H1 (cell line): ENCODE measurements at places on chromosomes 11 and 22.

DNA sequence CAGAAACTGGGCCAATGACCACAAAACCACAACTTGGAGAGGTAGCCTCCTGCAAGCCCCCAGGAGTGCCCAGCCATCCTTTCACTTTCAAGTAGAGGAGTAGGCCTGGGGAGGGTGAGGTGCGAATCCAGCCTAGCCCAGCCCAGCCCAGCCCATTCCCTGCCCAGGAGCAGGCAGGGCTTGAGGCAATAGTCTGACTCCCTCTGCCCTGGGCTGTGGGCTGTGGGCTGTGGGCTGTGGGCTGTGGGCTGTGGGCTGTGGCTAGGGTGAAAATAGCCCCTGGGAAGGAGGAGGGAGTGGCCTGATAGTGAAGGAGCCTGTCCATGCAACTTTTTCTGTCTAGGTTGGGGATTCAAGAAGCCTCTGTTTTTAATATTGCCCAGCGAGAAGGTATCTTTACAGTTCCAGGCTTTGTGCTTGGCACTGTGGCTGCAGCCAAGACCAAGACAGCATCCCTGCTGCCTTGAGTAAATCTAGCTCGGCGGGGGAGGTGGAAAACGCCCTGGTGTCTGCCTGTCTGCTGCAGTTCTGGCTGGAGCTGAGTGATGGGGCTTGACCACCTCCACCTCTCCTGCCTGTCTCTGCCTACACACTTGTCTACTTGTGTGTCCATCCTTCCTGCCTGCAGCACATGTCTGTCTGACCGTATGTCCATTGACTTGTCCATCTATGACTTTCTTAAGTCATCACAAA, 40.7 kb downstream of the LMO1 start:
- no peak for DNase-seq

- no peak for DNase-seq
These were observed 70.7 kb upstream of the GRK3 start for GRCh38 chr22:25493794-25494193.

DNA sequence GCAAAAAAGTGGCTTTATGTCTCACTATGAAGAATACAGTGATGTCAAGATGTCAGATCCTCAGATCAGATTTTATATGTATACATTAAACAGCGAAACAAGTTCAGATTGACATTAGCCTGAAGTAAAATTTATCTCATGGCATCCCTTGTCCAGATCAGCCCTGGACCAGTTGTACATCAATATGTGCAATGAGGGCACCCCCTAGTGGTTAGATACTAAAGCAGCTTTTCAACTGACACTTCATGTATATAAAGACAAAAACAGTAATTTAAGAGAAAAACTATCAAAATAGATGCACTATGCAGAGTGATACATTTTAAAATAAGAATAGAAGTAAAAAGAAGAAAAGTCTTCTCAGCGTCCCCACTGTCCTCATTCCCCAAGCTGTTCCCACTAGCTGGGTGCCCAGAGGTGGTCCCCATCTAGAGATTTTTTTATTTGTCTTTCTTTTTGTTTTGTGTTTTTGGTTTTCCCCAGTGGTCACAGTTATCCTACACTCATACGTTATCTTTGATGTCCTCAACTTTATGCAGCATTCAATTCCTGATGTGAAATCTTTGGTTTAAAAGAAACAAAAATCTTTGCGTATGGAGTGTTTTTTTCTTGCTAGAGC, 2193.4 kb upstream of the RAG2 start:
- peak; percentile 5 for DNase-seq

- DNase-seq: no peak
These were observed 8.4 kb downstream of the BLID start for GRCh38 chr11:122107566-122107965.

DNA sequence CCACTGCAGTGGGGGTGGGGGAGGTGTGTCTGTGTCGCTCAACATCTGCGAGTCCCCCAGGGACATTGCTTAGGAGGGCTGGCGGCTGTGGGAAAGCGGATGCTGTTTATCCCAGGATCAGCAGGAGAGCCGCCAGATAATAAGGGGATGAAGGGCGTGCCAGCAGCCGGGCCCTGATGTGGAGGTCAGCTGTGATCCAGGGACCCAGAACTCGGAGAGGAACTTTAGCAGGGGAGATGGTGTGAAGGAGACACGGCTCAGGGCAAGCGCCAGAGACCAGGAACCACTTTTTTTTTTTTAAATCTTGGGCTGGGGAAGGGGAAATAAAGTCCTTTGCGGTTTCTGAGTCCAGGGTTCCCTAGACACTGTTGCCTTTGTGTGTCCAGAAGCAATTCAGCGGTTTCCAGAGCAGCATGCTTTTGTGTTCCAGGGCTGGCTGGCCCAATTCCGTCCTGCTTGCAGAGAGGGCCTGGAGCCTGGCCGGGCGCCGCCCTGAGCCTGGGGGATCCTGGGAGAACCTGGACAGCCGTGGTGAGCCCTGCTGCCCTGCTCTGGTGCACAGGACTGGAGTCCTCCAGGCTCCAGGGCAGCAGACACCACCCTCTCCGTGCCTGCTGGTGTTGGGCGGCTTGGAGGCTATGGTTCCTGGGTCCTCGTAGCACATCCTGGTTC, at the start of gene GRAMD4:
Gene GRAMD4 (plus strand): TSS at position 557 of the 672 bp plus-strand sequence. CDS start 6,414 bp downstream, outside the sequence.
- no peak for DNase-seq

- DNase-seq: no peak
These were observed 791.7 kb downstream of the FAM181B start for GRCh38 chr11:81941998-81942397.

- DNase-seq: no peak
These were observed 15.3 kb upstream of the ZC3H12C start for GRCh38 chr11:110077831-110078325.

- DNase-seq: no peak
These were observed 46.2 kb downstream of the ATXN10 start for GRCh38 chr22:45717789-45718188.

- no peak for DNase-seq
These were observed 13.2 kb upstream of the TMEM218 start for GRCh38 chr11:125124618-125124992.

- no peak for DNase-seq
These were observed 424.1 kb upstream of the KIRREL3 start for GRCh38 chr11:127424661-127425060.

- DNase-seq: no peak
These were observed 25.3 kb upstream of the SESN3 start for GRCh38 chr11:95256321-95256779.
